ENCODE measurements at places on chromosomes 1 and 21. TPM values are rescaled to one million over a fixed set of nuclear protein-coding genes. Genes with fewer than 3 reads are reported as not detected.

Gene ANGPTL3
- not detected for total RNA-seq

DNA sequence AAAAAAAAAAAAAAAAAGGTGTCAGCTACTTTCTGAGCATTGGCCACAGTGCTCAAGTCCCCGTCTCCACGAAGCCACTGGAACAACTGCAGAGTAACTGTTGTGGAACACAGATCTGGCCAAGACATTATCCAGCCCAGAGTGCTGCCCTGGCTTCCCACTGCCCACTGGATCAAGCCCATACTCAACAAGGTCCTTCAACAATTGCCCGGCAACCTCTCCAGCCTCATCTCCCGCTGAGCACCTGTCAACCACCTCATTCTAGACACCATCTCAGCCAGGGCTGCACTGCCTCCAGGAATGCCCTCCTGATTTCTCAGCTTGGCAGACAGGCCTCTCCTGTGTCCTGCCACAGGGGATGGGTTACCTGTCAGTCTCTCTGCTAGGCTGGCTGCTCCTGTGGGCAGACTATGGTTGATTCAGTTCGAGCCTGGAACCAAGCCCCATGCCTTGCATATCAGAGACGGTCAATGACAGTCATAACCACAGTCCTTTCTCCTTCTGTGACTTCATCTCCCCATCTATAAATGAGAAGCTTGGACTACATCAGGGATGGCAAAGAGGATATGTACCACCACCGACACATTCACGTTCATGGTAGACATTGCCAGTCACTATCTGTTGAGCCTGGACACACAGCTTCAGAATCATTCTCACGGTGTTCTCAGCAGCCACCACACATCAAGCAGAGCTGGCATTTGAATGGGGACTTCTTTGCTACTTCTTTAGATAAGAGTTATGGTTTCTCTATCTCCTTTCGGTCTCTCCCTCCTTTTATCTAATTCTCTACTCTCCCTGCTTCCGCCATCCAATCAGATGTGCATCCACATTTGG lies 76.9 kb downstream of the MRPL37 start:
- peak overlapping the region; percentile 50 for H3K27ac ChIP-seq
- no peak overlapping the region for H3K4me3 ChIP-seq
- H3K4me1 ChIP-seq, result peaks cover 76% of the 10 kb centered on the region
- DNase-seq, result no peak
- peaks cover 16% of the 10 kb centered on the region for H3K36me3 ChIP-seq
- H3K27me3 ChIP-seq, result peaks cover 5% of the 10 kb centered on the region

Gene PLA2G2C
- not detected for total RNA-seq

DNA sequence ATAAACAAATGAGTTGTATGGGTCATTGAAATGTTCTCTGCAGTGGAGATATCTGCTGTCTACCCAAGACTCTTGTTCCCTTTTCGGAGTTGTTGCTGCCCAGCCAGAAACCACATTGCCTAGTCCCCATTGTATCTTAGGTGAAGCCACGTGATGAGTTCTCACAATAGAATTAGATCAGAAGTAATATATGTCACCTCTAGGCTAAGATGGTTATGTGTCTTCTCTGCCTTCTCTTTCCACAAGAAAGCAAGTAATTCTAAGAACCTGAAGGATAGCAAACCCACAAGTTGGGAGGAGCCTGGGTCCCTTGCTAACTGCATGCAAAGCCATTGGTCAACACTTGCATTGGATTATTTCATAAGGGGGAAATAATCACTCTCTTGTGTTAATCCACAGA lies 76.6 kb downstream of the ADCY10 start:
- peaks cover 6% of the 10 kb centered on the region for H3K4me1 ChIP-seq
- no peaks in the 10 kb centered on the region for H3K36me3 ChIP-seq
- H3K27me3 ChIP-seq, result peaks cover 4% of the 10 kb centered on the region
- no peak overlapping the region for H3K4me3 ChIP-seq
- no peak for DNase-seq

DNA sequence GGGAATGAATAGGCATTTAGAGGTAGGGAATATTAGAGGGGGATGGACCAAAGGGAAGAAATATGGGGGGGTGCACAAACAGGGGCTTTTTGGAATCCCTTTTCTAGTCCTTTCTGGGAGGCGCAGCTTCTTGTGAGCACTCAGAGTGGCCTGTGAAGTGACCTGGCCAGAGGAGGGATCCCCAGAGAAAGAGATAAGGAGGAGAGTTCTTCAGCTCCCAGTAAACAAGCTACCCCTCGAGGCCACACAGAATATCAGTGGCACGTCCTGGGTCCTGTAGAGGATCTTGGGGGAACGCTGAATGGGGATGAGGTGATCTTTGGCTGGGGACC lies 19.4 kb downstream of the VANGL2 start:
- peaks cover 29% of the 10 kb centered on the region for H3K27me3 ChIP-seq
- H3K36me3 ChIP-seq, result no peaks in the 10 kb centered on the region
- no peak for DNase-seq
- no peak overlapping the region for H3K27ac ChIP-seq
- no peak overlapping the region for H3K4me3 ChIP-seq

GRCh38 chr1:25245809-25246599 lies 1.2 kb downstream of the RSRP1 start:
- DNase-seq, result peak; percentile 39
- peaks cover 50% of the 10 kb centered on the region for H3K36me3 ChIP-seq
- H3K4me3 ChIP-seq, result peak overlapping the region; percentile 98
- peak overlapping the region; percentile 99 for H3K27ac ChIP-seq

DNA sequence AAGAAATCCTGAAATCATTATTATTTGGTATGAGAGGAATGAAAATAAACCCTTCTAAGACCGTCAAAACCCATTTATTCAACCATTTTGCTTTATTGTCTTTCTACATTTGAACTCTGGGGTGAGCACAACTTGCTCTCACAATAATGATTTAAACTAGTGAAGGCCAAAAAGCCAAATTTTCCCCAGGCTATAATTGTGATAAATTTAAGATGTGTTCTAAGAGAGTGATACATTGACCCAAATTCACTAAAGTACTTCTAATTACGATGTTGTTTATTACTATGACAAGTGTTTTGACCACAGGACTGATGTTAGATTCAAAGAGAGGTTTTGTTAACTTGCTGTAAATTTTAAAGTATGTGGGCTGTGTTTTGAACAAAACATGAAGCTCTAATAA lies 670.9 kb upstream of the NR5A2 start:
- peaks cover 2% of the 10 kb centered on the region for H3K27me3 ChIP-seq
- no peaks in the 10 kb centered on the region for H3K36me3 ChIP-seq
- no peak overlapping the region for H3K4me3 ChIP-seq
- no peaks in the 10 kb centered on the region for H3K4me1 ChIP-seq
- H3K27ac ChIP-seq, result no peak overlapping the region

Gene SLC5A3
- total RNA-seq, result 7.3 TPM

- no peak for DNase-seq
Observed at GRCh38 chr1:51000160-51000559, 30.1 kb downstream of the CDKN2C start.

DNA sequence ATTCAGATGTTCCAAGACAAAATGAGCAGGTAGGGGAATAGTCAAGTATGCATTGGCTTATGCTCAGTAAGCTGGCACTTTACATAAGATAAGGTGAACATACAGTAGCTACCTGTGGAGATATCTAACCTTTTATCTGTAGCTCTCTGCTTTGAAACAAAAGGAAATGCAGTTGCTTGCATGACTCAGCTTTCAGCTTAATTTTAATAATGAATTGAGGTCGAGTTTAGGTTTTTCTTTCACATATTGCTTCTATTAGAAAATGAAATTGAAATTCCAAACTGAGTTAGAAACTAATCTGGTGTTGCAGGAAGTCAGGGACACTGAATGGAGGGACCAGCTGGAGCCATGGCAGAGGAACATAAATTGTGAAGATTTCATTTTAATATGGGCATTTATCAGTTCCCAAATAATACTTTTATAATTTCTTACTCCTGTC lies 8.3 kb downstream of the FRRS1 start:
- DNase-seq, result no peak
- no peaks in the 10 kb centered on the region for H3K36me3 ChIP-seq
- peaks cover 8% of the 10 kb centered on the region for H3K4me1 ChIP-seq
- H3K27me3 ChIP-seq, result peaks cover 5% of the 10 kb centered on the region
- H3K27ac ChIP-seq, result no peak overlapping the region

DNA sequence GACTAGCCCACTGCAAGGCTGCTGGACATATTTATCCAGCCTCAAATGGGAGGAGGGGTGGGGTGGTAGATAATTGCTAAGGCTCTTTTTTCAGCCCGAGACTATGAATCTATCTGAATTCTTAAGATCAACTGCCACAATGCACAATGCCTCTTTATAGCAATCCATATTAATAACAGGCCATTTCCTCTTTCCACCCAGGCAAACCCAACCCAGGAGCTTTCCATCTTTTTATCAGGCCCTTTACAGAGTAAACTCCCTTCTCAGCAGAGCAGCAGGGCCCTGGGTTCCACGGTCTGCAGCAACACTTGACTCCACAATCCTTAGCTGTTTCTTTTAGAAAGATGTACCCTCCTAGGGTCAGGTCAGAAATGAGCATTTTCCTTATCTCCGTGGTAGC lies 806 bp downstream of the DDOST start:
- DNase-seq, result no peak
- peaks cover 2% of the 10 kb centered on the region for H3K27me3 ChIP-seq
- peaks cover 31% of the 10 kb centered on the region for H3K4me1 ChIP-seq
- peaks cover 40% of the 10 kb centered on the region for H3K36me3 ChIP-seq
- H3K27ac ChIP-seq, result peak overlapping the region; percentile 83

DNA sequence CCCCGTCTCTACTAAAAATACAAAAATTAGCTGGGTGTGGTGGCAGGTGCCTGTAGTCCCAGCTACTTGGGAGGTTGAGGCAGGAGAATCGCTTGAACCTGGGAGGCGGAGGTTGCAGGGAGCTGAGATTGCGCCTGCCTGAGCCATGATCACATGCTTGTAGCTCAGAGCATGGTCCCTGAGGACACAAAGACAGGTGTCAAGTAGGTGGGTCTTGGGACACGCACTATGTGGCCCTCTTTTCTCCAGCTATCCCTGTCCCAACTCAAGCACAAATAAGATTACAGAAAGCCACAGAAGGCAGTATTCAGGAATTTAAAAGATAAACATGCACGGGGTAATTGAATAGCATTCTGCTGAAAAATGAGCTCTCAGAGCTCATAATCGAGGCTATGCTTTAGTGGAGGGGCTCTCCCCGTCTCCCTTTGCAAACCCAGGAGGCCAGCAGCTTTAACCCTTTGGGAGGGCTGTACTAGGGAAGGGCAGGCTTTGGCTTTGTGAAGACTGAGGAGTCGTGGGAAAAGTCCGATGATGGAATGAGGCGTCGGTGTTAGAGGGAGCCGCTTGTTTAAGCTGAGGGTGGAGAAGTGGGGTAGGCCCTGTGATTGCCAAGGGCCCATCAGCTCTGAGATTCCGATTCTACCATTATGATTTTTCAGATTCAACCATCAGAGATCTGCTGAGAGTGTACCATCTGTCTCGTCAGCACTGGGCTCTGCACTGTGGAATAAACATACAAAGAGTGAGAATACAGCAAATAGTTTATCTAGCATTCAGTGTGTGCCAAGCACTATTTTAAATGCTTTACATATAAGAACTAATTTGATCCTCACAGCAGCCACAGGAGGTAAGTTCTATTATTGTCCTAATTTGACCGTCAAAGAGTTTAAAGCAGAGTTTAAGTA lies 59.7 kb upstream of the CD34 start:
- DNase-seq, result no peak
- no peak overlapping the region for H3K27ac ChIP-seq
- peaks cover 19% of the 10 kb centered on the region for H3K27me3 ChIP-seq
- H3K4me1 ChIP-seq, result peaks cover 23% of the 10 kb centered on the region
- no peaks in the 10 kb centered on the region for H3K36me3 ChIP-seq

Gene GABRD
- not detected for total RNA-seq

DNA sequence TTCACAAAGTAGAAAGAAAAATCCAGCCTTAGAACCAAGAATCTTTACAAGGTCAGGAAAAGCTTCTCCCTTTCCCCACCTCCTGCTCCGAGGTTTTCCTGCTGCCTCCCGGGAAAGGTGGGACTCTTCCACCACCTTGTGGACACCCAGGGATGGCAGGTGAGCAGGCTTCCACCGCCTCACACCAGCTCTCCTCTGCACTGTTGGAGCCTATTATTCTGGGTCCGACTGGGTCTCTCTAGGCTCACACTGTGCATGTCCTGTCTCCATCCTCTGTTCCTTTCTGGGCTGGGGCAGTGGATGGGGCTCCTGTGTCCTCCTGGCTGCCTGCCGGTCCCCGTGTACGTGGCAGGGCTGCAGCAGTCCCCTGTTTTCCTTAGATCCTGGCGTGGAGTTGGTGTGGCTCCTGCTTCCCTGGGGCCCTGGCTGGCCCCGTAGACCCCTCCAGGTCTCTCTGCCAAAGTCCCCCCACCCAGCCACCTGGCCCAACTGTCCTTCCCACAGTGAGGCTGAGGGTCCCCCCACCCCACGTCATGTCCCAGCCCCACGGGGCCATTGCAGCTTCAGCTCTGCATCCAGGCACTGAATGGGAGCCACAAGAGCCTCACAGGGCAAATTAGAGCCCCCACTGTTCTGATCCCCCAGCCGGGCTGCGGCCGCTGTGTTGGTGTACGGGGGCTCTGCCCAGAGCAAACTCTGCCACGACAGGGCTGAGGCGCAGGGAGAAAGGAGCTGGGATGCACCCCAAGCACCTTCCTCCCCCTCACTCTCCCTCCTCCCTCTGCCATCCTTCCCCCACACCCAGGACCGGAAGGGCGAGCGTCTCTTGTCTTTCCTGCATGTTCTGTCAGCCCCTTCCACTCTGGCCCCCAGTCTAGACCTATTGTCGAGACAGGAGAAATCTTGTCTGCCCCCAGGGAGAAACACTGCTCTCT lies 3.3 kb upstream of the SLC45A1 start:
- no peak overlapping the region for H3K27ac ChIP-seq
- 0 out of 2 replicates have a peak, but pooled peaks cover 7% of the 10 kb centered on the region for H3K36me3 ChIP-seq
- no peak overlapping the region for H3K4me3 ChIP-seq
- peak; percentile 65 for DNase-seq
- H3K27me3 ChIP-seq, result peaks cover 3% of the 10 kb centered on the region

Gene LCE3D
- total RNA-seq, result not detected

DNA sequence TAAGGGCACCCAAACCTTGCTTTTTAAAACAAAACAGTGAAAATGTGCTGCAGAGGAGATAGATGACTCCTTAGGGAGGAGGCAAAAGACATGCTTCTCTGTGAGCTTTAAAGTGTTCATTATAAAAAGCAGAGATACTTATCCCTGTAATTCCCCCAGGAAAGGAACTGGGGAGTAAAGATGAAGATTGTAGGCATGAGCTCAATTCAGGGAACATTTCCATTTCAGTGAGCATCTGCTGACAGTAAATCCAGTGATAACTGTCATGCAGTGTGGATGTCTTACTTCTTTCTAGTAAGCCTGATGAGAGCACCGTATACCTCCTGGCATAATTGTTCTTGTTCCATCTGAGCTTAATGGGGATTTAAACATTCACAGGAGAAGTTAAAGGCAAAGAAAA lies 1296.5 kb downstream of the MRPL39 start:
- no peak overlapping the region for H3K27ac ChIP-seq
- H3K36me3 ChIP-seq, result peaks cover 5% of the 10 kb centered on the region
- no peaks in the 10 kb centered on the region for H3K4me1 ChIP-seq
- H3K4me3 ChIP-seq, result no peak overlapping the region

Gene CYP4Z1
- total RNA-seq, result not detected

- DNase-seq, result peak; percentile 59
- no peaks in the 10 kb centered on the region for H3K27me3 ChIP-seq
- peak overlapping the region; percentile 50 for H3K4me3 ChIP-seq
- H3K27ac ChIP-seq, result peak overlapping the region; percentile 46
- peaks cover 79% of the 10 kb centered on the region for H3K4me1 ChIP-seq
- peaks cover 11% of the 10 kb centered on the region for H3K36me3 ChIP-seq
Observed at GRCh38 chr1:179036844-179037465, 11.3 kb downstream of the FAM20B start.

GRCh38 chr1:48073798-48074530 lies 76.8 kb upstream of the TRABD2B start:
- H3K4me1 ChIP-seq, result no peaks in the 10 kb centered on the region
- DNase-seq, result no peak
- no peaks in the 10 kb centered on the region for H3K27me3 ChIP-seq
- no peak overlapping the region for H3K27ac ChIP-seq
- no peaks in the 10 kb centered on the region for H3K36me3 ChIP-seq
- H3K4me3 ChIP-seq, result no peak overlapping the region

Gene RPS6KC1
- total RNA-seq, result 16.5 TPM

Gene SUCO
- 35.3 TPM for total RNA-seq

All from HFFc6 (cell line).